ENCODE measurements at places on chromosomes 1 and 21.

DNA sequence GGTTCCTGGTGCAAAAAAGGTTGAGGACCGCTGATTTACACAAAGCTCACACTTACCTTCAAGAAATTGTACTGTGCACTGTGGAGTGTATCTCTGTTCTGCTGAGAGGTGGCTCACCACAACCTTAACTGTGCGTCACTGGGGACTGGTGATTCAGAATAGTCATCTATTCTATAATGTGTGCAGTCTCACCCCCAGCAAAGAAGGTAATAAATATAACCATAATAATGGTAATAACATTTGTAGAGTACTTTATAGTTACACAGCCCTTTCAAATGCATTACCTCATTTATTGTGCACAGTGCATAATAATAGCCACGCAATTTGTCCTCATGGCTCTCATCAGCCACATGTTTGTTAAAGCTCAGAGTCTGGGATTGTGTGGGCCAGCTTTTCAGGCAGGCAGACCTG, 59.4 kb upstream of the DUSP10 start:
- DNase-seq: no peak

DNA sequence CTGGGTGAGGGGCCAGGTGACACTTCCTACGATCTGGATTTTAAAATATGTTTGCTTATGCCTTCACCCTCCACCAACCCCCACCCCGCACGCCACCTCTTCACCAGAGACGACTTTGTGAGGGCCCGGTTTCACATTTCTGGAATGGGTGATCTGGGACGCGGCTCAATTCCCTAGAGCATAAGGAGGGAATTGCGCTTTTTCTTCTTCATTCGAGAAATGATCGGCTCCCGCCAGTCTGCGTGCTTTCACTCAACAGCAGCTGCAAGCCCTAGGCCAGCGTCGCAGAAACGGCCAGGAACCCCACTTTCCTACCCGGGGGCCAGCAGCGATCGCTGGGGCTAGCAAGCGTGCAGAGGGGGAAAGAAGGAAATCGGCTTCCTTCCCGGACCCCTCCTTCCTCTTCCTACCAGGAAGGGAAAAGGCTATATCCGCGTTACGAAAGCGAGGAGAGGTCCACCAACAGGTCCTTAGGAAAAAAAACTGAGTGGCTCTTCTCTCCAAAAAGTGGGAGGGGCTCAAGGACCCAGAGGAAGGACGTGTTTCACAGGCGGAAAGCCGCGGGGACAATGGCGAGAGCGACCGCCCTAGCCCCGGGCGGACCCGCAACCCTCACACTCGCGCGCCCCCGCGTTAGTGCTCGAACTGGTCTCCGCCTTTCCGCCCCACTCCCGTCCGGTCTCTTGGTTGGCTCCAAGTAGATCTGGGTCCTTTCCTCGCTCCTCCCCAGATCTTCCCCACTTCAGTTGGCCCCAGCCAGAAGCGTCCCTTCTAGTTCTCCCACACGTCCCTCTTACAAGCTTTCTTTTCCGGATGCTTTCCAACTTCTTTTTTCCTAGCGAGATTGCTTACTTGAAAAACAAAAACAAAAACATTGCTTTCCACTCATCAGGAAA, 1.1 kb upstream of the ADAMTS1 start:
- no peak for DNase-seq

GRCh38 chr1:5576011-5576672, 416.1 kb downstream of the NPHP4 start:
- DNase-seq: no peak

DNA sequence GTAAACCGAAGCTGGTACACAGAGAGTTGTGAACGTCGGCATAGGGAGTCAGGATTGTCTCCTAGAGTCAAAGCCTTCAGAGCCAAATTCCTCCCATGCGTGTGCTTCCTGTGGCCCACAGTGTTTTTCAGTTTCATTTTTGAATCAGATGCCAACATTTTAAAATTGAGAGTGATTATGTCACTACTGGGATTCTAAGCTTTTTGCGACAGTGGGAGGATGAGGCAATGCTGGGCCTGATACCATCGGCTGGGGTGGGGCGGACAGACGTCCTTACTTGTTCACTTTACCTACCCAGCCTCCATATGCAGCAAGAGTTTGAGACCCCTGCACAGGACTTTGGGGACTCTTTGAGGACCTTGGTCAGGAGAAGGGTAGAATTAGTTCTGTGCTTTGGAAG, 1.3 kb upstream of the KLHDC7A start:
- DNase-seq: no peak

- DNase-seq: no peak
Observed at GRCh38 chr1:41515131-41515678, 30.7 kb upstream of the EDN2 start.

DNA sequence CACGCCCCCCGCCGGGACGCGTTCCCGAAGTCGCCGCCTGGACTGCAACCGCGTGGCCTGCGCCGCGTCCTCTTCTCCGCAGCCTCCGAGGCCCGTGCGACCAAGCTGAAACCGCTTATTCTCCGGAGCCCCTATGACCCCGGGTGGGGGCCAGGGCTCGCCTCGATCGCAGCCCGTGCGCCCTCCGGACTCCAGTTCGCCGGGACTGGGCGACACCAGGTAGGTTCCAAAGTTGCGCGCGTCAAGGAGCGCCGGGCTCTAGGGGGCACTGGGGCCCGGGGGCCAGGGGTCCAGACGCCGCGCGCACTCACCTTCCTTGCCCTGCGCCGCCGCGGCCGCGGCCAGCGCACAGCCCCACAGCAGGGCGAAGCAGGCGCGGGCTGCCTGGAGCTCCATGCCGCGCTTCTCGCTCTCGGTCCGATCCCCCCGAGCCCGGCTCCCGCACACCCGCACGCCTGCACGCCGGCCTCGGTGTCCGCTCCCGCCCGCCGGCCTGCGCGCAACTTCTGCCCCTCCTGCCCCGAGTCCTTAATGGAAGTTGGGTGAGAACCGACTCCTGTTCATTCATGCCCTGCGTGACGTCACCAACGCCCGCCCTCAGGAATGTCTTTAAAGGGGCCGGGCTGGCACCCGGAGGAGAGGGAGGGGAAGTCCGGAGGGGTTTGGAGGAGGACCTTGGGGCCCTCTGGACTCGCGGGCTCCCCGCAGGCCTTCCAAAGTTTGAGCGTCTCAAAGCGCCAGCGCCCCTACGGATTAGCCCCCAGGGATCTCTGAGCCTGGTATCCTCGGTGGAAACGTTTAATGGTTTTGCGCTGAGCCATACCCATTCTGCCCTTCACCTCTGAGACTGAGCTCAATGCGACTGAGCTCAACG, at the start of gene EPHA2:
EPHA2 (minus strand) TSS at position 533 of the 874 bp plus-strand sequence; CDS start at position 396, 137 bp downstream.
- no peak for DNase-seq

DNA sequence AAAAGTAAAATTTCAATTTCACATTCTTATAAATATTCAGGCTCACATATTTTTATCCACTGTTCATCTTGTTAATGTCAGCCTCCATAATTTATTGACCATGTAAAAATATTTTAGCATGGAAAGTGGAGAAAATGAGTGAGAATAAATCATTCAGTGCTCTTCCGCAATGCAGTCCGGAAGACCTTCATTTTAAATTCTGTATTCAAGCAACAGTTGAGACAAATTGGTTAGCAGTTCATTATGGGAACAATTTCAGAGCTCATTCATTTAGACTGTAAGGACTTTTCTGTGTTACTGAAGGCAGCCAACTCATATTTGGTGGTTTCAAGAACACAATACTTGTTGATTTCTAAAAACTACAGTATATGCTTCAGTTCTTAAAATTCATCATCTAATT, 97.8 kb downstream of the TYW3 start:
- no peak for DNase-seq

GRCh38 chr1:47230692-47231300, 1.2 kb downstream of the TAL1 start:
- no peak for DNase-seq

DNA sequence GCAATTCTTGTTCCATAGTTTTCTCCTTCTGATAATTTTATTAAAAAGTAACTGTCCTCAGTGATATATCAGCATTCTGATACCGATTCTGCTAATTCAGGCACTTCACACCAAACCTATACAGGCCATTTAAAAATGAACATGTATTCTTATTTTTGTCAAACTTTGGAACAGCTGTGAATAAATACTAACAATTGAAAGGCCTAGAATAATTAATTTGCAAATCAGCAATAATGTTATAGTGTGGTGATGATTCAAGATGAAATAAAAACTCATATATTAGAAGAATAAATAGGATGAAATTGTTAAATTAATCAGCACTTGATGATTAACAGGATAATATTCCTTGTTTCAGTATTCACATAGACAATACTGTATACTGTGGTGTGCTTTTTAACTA, 9.9 kb downstream of the CDKN2C start:
- DNase-seq: no peak

GRCh38 chr1:204923201-204923600, 52.5 kb downstream of the NFASC start:
- no peak for DNase-seq

GRCh38 chr21:24938573-24938972, 668.7 kb downstream of the MRPL39 start:
- DNase-seq: no peak

DNA sequence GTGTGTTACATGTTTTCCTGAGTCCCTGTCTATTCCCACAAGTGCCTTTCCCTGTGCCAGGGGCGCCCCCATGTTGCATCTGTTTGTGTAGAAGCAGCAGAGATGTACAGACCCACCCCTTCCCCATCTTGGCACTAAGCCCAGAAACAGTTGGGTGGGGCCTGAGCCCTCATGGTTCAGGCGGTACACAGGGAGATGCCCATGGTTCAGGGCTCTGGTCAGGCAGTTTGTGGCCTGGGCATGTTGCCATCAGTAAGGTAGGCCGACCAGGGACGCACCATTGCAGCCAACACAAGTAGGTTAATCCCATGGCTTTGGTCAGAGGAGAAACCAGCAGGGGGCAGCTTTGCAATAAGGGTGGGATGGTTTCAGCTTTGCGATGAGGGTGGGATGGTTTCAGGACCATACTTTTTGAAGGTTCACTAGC, 914 bp upstream of the ADGRB2 start:
- no peak for DNase-seq

DNA sequence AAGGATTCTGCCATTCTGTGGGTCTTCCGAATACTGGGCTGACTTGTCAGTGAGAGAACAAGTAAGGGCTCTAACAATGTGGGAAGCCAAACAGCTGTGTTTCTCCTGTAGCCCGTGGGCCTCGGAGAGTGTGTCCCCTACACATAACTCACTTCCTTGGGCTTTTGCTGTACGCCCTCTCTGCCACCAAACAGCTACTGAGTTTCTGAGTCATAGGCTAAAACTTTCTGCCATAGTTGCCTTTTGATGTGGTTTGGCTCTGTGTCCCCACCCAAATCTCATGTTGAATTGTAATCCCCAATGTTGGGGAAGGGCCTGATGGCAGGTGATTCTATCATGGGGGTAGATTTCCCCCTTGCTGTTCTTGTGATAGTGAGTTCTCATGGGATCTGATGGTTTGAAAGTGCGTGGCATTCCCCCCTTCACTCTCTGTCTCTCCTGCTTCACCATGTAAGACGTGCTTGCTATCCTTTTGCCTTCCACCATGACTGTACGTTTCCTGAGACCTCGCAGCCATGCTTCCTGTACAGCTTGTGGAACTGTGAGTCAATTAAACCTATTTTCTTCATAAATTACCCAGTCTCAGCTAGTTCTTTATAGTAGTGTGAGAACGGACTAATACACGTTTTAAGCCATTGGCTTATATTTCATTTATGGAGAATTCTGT, 194.8 kb upstream of the HMCN1 start:
- DNase-seq: no peak

GRCh38 chr1:78687315-78687714, 37.7 kb downstream of the IFI44 start:
- no peak for DNase-seq

GRCh38 chr1:7845761-7846160, 7.1 kb downstream of the UTS2 start:
- no peak for DNase-seq
